ENCODE measurements at places on chromosomes 2 and 18.

DNA sequence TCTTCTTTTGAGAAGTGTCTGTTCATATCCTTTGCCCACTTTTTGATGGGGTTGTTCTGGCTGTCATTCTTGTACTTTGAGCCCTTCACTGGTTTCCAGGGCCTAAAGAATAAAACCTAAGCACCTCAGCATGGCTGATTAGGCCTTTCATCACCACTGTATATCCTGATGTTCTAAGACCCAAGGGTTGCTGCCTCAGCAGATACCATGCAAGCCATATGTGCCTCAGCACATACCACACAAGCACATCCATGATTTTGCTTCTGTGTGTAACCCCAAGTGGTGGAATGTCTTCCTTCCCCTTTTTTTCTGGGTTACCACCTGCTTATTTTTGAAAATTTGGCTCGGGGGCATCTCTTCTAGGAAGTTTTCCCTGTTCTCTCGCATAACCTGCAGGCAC, 11.4 kb downstream of the RBKS start:
- no peak for DNase-seq

GRCh38 chr2:36480028-36480427, 117.9 kb downstream of the FEZ2 start:
- no peak for DNase-seq

GRCh38 chr2:153935511-153935910, 63.8 kb downstream of the GALNT13 start:
- DNase-seq, result no peak

DNA sequence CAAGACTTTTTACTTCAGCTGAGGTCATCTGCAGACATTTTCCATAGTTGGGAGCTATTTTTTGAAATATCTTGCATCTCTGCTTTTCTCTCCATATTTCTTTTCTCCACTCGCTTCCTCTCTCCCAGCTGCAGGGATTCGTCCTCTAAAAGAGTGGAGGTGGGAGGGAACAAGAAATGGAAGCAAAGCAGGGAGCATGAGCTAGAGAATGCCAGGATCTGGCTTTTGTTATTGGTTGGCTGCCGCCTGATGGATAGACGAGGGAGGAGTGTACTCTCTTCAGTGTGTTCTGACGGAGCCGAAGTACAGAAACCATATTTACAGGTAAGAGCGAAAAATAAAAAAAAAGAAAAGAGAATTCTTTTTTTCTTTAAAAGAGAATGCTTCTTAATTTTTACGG, at the start of gene CSRNP3:
TSS of gene CSRNP3 (plus strand) at position 282 of the 400 bp plus-strand sequence. CDS start 125,368 bp downstream, outside the sequence.
- peak; percentile 86 for DNase-seq

- no peak for DNase-seq
These were observed 170.5 kb upstream of the NETO1 start for GRCh38 chr18:73038336-73038735.

- DNase-seq, result no peak
These were observed 508.8 kb upstream of the CELF4 start for GRCh38 chr18:38074298-38074876.

Measured in DMS153 (cell line).